Stimulated activated CD8-positive, alpha-beta memory T cell treated with anti-CD3 and anti-CD28 coated beads, Interleukin-7, amount 100 ng/mL, for 48 hours (primary cell): ENCODE measurements at places on chromosomes 11 and 22.

GRCh38 chr11:60396799-60397198 is 540 bp downstream of the MS4A14 start:
- no peak for DNase-seq

DNA sequence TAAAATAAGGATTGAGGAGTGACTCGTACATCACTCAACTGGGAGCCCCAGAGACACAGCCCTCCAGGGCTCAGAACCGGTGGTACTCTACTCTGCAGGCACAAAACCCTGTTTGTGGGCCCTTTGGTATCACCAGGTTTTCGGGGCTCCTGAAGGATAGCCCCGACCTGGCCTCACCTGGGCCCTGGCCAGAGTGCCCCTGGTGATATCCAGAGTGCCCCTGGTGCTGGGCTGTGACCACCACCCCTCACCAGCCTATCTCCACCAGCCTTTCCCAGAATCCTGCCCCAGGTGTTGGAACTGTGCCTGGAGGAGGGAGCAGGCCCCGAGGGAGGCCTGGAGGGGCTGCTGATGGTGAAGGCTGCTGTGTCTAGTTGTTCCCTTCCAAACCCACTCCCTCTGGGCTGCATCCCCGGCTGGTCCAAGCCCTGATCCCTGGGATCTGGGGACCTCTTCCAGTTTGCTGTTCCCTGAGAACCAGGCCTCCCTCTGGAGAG is 2.2 kb upstream of the GGT5 start:
- DNase-seq, result no peak

DNA sequence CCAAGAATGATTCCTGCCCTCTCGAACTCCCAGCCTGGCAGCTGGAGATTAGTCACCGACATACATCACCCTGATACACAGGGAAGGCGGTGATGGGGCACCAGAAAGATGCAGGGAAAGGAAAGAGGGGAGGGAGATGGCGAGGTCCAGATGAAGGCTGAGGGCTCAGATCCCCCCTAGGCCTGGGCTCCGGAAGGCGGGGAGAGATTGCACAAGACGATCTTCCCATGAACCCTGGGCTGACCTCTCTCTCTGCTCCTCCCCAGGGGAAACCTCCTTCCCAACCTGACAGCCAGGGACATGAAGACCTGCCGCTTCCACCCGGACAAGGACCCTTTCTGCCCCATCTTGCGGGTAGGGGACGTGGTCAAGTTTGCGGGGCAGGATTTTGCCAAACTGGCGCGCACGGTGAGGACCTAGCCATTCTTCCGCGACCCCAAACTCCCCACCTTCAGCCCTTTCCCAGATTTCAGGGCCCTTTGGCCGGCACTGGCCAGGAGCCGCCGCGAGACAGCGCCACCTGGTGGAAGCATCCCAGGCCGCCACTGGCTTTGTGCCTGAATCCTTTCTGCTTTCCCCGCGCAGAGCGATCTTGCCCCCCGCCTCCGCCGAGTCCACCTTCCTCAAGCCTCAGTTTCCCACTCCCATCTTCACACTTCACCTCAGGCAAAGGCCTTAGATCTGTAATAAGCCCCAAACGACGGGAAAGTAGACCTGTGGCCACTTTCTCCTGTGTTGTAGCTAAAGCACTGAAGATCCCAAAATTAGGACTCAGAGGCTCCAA is 11.5 kb downstream of the P2RX3 start:
- DNase-seq, result no peak

DNA sequence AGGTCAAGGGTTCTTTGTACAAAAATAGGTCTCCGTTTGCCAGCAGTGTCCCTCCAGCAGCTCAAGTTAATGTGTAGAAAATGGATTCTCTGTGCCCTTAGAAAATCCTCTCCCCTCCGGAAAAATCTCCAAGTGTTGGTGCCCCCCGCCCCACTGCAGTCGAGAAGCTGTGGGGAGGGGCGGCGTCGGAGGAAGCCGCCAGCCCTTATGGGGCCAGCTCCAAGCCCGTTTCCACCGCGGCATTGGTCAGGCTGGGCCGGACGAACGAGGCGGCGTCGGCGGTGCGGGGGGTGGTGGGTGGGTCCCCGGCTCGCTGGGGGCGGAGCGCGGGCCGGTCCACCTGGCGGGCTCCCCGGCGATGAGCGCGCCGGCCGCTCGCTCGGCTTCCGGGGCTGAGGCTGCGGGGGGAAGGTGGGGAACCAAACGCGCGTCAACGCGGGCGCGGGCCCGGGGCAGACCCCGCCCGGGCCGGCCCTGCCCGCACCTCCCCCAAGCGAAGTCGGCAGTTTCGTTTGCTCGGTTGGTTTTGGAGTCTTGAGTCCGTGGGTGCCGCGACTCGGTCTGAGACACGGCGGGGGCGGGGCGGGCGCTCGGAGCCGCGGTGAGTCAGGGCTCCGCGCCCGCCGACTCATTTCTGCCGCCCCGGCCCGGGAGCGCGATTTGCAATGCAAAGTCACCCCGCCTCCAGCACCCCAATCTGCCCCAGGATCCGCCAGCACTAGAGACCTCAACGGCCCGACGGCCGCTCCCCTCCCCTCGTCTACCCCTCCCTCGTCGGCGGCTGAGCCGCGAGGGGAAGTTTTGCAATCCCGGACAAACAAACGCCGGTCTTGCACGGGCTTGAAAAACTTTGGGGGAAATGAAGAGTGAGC is 1.4 kb downstream of the ASCL2 start:
- peak; percentile 56 for DNase-seq

GRCh38 chr11:19422276-19422675 is 181.5 kb upstream of the E2F8 start:
- no peak for DNase-seq
